Tibial artery (tissue), 4 donors: ENCODE measurements at places on chromosomes 16 and 17.

- DNase-seq: no peak
These were observed 29.9 kb downstream of the ACTG1 start for GRCh38 chr17:81482673-81483072.

DNA sequence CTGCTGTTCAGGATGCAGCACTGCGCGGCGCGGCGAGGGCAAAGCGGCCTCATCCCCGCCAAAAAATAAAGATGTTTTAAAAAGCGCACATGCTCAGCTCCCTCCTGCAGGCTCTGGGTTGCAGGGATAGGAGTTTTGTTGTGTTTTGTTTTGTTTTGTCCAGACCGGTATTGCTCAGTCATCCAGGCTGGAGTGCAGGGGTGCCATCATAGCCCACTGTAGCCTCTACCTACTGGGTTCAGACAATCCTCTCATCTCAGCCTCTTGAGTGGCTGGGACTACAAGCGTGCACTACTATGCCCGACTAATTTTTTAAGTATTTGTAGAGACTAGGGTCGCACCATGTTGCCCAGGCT is 636 bp downstream of the WWOX start:
- DNase-seq: no peak

DNA sequence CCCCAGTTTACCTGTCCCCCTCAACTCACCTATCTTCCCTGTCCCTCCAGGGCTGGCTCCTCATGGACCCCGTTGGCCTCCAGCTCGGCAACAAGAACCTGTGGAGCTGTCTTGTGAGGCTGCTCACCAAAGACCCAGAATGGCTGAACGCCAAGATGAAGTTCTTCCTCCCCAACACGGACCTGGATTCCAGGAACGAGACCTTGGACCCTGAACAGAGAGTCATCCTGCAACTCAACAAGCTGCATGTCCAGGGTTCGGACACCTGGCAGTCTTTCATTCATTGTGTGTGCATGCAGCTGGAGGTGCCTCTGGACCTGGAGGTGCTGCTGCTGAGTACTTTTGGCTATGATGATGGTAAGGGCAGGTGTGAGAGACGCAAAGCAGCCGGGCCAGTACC is 31.3 kb downstream of the NLRC5 start:
- DNase-seq: no peak

DNA sequence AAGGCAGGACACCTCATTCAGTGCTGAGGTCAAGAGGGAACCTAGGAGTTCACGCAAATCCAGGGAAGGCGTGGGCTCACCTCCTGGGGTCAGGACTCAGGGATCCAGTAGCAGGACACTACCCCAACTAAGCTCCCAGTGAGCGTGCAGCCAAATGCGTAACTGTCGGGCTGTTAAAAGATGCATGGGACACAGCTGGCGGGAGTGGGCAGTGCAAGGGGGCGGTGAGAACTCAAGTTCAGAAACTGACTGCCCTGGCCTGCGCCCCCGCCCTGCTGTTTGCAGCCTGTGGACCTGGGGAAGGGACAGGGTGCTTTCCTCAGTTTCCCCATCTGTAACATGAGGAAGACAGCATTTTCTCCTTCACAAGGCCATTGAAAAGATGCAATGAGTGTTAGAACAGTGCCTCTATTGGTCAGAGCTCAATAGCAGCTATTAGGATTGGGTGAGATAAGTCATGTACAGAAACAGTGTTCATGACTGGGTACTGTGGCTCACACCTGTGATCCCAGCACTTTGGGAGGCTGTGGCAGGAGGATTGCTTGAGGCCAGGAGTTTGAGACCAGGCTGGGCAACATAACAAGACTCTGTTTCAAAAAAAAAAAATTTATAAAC is 20.2 kb downstream of the CDIPT start:
- DNase-seq: no peak

DNA sequence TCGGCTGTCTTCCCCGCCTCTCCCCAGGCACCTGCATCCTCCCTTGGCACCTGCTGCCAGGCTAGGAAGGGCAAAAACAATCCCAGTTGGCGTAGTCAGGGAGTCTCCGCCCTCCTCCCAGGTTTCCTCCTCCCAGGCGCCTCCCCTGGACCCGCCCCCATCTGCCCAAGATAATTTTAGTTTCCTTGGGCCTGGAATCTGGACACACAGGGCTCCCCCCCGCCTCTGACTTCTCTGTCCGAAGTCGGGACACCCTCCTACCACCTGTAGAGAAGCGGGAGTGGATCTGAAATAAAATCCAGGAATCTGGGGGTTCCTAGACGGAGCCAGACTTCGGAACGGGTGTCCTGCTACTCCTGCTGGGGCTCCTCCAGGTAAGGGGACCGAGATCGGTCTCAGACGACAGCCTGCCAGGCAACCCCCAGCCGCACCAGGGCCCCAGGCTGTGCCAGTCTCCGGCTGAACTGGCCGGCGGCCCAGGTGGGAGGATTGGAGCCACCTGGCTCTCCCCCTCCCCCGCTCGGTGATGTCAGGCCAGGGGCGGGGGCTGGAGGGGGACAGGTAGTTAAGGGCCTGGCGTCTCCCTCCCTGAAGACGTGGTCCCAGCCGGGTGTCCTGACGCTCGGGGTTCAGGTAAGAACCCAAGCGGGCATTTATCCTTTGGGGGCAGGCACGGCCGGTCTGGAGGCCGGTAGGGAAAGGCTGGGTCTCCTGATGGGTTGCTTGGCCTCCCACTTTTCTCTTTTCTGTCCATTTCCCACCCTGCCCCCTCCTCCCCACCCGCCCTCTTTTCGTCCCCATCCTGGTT is at the start of gene GRB7:
TSS of gene GRB7 (plus strand) at position 179 of the 808 bp plus-strand sequence. CDS start 4,364 bp downstream, outside the sequence.
- no peak for DNase-seq

DNA sequence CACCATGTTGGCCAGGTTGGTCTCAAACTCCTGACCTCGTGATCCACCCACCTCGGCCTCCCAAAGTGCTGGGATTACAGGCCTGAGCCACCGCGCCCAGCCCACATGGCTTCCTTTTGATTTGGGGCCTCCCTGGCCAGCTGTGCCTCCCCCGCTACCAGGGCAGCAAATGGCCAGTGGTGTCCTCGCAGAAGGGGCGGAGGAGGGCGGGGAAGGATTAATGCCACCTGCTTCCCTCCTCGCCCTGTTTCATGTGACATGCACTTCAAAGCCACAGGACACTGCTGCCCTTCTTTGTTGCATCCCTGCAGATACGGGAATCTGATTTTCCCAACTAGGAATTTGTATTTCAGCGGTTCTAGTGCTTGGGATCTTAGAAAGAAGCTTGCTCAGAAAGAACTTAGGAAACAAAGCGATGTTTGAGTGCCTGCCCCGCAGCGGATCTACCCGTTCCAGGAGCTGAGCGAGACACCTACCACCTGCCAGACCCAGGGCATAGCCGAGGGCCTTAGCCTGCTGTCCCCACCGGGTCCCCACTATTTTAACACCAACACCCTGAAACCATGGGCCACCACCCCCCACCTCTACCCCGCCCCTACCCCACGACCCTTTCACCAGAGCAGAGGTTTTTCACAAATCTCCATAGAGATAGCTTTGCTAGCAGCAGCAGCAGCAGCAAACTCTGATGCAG is 37.7 kb upstream of the CCDC182 start:
- no peak for DNase-seq

GRCh38 chr17:72342627-72343527 is 222.1 kb downstream of the SOX9 start:
- DNase-seq: no peak
